ENCODE measurements at places on chromosomes 5 and 9.

DNA sequence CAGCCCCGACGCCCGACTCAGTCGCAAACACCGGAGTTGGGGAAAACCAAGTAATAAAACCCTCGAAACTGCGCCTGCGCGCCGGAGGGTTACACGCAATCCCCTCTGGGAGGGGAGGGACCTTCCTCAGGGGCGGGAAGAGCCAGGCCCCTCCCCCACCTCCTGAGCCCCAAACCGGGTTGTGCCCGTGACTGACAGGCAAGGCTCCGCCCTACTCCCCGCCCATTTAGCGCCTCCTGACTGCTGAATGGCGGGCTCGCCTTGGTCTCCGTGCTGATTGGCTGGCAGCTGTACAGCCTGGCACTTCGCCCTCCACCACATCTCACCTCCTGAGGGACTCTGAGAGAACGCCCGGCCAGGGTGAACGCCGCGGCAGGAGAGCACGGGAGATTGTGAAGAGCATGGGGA, at the start of gene PRDM9:
Gene PRDM9 (plus strand): TSS at position 332 of the 408 bp plus-strand sequence. CDS start 1,425 bp downstream, outside the sequence.
- DNase-seq, result peak; percentile 69

GRCh38 chr5:158644301-158644700, 455.4 kb downstream of the EBF1 start:
- DNase-seq, result no peak

DNA sequence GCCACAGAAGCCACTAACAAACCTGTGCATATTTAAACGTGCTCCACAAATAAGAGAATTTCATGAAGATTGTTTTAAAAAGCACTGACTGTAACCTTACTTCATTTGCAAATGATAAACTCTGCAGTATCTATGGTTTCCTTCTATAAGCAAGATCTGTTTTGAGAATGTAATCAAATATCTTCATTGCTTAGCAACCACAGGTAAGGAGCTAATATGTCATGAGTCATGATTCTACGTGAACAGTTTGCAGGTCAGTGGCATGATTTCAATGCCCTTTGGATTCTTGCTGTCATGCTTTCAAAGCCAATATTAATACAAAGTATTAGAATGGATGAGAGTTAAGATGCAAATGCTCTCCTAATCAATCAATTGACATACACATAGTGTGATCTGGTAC, 325.0 kb downstream of the EDIL3 start:
- no peak for DNase-seq

- DNase-seq, result no peak
Measured at GRCh38 chr5:140882591-140882899, 621 bp downstream of the PCDHA13 start.

GRCh38 chr5:145510324-145510723, 324.8 kb downstream of the PRELID2 start:
- no peak for DNase-seq

DNA sequence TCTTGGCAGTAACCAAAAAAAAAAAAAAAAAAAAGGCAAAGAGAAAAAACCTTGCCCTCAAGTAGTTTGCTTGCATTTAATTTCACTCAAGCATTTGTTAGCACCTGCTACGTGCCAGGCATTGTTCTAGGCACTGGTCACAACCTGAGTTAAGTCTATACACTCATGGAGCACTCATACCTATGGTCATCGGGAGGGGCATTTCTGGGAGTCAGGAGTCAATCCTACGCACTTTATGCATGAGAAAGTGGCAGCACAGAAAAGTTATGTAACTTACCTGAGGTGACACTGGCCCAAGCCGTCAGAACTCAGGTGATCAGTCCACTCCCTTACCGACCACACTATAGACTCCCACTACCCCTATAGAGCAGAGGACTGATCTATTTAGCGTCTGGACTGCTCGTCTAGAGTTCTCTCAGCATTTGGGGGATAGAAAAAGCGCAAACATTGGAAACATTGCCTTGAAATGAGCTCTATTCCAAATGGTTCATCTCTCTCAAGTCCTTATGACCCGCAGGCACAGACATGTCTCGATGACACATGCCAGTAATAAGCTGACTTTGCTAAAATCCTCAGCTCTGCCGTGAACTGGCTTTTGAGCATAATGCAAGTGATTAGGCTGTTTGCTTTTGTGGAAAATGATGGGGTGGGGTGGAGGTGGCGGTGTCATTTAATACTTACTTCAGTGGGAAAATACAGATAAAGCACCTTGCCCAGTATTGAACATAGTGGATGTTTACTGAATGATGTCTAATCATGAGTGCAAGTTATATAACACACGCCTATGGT, 160.2 kb downstream of the ARHGEF28 start:
- peak; percentile 63 for DNase-seq

- no peak for DNase-seq
Measured at GRCh38 chr9:108339251-108339650, 516.5 kb downstream of the ACTL7B start.

Data from NCI-H1436 treated with DMSO at 0.1 percent for 48 hours (cell line).